ENCODE measurements at places on chromosomes 16 and 17.
A peak's percentile ranks its signal among the peaks of the same experiment; 100 is the strongest.

GRCh38 chr17:10648956-10649355, 8.2 kb downstream of the MYH3 start:
- no peak for DNase-seq

GRCh38 chr17:28524476-28525424, 18.6 kb downstream of the FOXN1 start:
- no peak for DNase-seq

DNA sequence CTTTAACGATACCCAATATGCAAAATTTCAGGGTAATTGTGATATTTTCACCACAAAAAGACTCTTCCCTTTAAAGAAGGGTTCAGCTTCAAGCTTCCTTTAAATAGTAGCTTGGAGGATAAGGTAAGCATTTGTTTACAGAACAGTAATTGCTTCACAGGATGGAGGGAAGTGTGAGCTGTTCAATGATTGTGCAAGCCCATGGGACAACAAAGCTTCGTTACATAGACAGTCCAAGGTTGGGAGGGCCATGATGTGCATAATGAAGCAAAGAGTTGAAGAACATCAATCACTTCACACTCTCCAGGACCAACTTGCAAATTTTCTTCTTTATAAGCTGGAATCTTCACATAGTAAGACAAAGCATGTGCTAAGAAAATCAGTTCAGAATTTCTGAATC, 145.0 kb upstream of the ASIC2 start:
- no peak for DNase-seq

- no peak for DNase-seq
These were observed 90.3 kb downstream of the KATNIP start for GRCh38 chr16:27640277-27640600.

- DNase-seq = no peak
These were observed 13.4 kb upstream of the NLK start for GRCh38 chr17:28029044-28029443.

DNA sequence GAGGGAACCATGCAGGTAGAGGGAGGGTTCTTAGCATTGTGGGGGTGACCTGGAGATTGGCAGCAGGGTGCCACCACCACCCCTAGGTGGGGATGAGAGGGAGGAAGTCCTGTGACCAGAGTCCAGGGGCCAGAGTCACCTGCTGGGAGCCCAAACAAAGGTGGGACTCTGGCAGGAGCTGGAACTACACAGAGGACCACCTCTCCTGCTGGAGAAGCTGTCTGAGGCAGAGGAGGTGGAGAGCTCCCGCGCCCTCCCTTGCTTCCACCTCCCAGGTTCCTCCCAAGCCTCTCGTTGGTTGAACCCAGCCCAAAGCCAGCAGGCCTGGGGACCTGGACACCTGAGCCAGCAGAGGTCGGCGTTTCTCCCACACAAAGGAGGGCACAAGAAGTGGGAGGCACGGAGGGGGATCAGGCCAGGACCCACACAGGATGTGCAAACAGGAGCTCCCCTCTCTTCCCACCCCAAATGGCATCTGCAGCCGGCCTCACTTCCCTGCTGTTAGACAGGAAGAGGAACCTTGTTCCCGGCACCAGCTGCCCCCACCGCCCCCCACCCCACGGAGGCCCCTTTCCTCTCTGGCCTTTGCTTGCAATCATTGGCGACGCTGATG, 154.6 kb downstream of the SEC14L1 start:
- DNase-seq = no peak

DNA sequence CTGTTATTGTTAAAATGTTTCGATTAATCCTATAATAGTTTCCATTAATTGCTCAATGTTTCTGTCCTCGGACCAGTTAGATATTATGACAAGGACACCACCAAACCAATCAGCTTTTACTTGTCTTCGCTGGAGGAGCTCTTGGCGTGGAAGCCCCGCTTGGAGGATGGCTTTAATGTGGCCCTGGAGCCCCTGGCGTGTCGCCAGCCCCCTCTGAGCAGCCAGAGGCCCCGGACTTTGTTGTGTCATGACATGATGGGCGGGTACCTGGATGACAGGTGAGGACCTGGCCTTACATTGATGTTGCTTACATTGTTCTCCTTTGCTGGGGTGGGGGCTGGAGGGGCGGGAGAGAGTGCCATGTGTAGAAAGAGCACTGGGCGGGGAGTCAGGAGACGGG, 3.0 kb downstream of the ENGASE start:
- no peak for DNase-seq

GRCh38 chr17:51371732-51372151, 111.4 kb downstream of the UTP18 start:
- DNase-seq = peak; percentile 90

GRCh38 chr16:84851192-84852127, 31.7 kb downstream of the CRISPLD2 start:
- no peak for DNase-seq

GRCh38 chr17:80187090-80187489, 17.3 kb downstream of the CARD14 start:
- DNase-seq = no peak

- no peak for DNase-seq
These were observed 38.9 kb upstream of the SMPD3 start for GRCh38 chr16:68487203-68487514.

DNA sequence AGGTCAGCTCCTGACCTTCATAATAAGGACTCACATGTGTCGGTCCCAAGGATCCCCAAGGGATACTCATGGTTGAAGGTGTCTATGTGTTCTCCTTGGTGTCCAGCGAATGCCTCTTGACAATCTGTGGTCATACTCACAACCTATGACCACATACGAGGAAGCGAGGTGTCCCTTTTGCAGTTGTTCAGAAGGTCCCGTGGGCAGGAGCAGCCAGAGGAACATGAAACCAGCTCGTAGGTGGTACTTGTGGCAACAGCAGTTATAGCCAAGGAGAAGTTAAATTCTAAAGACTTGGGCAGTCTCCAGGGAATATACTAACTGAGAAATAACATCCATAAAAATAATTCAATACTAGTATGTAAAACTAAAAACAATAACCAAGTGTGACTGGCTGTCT, 685.3 kb downstream of the WWOX start:
- DNase-seq = no peak

DNA sequence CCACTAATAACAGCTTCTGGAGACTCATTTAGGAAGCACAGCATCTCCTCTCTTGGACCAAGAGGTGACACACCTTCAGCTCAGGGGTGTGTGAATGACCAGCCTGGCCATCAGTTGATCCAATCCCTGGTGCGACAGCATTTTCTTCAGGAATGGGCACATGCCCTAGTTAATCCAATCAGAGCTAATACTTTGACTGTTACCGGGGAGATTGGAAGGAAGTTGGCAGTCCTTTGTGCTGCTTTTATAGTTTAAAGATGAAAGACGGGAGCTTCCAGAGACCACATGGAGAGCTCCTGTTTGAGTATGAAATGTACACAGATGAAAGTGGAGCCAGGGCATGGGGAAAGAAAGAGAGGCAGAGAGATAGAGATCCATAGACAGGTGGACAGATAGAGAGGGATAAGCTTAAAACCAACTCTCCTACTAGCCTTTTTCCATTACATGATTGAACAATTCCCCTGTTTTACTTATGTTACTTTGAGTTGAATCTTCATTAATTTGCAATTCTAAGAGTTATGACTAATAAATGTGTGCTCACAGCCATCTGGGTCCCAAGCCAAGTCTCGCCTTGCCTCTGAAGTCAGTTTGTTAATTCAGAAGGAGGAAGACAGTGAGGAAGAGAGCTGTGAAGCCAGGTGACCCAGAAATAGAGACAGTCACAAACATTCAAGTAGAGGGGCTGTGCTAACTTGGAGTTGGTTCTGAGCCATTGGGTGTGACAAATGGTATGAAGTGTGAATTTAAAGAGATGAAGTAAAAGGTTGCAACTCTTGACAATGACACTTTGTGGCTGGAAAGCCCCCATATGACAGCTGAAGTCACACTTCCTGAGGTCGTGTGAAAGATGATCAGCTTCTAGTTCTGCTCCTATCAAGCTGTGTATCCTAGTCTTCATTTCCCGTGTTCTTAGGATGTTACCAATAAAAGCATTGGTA, 120.0 kb upstream of the GOT2 start:
- DNase-seq = no peak

DNA sequence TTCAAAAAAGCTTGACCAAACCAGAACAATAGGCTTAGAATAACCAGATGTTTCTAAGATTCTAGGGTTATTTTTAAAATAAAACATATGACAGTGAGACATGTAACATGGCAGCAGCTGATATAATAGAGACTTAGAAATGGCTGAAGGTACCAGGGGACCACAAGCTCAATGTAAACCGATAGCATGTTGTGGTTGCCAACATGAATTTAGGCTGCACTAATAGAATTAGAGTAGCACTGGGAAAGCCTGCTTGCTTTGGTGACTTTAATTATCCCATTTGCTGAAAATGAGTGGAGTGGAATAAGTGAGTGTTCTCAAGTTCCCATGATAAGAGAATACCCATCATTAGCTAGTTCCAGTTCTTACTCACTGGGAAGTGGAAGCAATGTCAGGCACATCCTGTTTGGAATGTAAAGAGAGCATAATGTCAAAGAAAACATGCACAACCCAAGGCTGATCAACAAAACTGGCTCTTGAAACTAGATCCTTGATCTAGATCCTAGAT, 621.2 kb upstream of the CDH5 start:
- DNase-seq = no peak

- no peak for DNase-seq
These were observed 152.5 kb downstream of the VPS53 start for GRCh38 chr17:562174-562573.

DNA sequence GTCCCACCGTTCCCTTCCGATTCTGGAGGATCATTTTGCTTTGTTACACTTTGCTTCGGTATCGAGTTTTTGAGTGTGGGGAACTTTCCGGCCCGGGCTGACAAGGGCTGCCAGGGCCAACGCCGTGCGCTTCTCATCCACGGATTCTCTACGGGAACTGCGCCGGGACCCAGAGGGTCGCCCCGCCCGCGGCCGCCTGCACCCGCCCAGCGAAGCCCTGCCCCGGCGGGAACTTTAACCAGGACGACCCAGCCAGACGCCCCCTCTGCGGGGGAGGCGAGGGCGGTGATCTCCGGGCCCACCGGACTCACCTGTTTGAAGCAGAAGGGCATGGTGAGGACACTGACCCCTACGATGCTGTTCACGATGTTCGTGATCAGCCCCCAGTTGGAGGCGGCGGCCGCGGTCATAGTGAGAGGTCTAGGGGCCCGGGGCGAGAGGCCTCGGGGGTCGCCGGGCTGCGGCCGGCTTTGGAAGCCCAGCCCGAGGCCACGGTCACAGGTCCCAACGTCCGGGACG, 536 bp downstream of the SLC38A10 start:
- no peak for DNase-seq

DNA sequence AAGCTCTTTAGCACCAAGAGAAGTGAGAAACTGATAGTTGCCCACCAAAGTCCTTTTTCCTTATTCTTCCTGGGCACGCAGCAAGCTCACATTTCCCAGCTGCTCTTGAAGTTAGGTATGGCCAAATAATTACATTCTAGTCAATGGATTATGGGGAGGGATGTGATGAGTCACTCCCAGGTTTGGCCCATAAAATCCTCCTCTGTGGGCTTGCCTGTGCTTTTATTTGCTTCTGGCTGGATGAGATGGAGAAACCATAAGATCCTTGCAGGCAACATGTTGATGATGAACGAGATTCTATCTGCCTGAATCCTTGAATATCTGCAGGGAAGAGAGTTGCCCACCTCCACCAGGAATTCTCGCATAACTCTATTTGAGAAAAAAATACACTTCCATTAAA, 568.3 kb upstream of the SALL1 start:
- DNase-seq = no peak

DNA sequence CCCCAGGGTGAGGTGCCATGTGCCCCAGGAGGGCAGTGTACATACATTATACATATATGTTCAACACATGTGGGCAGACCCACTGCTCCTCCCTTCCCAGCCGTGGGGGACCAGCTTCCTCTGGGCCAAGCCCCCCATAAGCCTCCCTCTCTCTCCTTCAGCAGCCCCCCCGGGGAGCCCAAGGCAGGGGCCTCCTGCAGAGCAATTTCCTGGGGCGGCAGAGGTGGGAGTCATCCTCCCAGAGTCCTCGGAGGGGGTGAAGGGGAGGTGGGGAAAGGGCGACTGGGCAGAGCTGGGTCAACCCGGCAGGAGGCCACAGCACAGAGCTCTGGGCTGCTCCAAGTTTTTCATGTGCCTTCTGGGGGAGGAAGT, 235.1 kb downstream of the ZNF423 start:
- DNase-seq = no peak

GRCh38 chr17:61635913-61636432, 45.0 kb upstream of the NACA2 start:
- no peak for DNase-seq

DNA sequence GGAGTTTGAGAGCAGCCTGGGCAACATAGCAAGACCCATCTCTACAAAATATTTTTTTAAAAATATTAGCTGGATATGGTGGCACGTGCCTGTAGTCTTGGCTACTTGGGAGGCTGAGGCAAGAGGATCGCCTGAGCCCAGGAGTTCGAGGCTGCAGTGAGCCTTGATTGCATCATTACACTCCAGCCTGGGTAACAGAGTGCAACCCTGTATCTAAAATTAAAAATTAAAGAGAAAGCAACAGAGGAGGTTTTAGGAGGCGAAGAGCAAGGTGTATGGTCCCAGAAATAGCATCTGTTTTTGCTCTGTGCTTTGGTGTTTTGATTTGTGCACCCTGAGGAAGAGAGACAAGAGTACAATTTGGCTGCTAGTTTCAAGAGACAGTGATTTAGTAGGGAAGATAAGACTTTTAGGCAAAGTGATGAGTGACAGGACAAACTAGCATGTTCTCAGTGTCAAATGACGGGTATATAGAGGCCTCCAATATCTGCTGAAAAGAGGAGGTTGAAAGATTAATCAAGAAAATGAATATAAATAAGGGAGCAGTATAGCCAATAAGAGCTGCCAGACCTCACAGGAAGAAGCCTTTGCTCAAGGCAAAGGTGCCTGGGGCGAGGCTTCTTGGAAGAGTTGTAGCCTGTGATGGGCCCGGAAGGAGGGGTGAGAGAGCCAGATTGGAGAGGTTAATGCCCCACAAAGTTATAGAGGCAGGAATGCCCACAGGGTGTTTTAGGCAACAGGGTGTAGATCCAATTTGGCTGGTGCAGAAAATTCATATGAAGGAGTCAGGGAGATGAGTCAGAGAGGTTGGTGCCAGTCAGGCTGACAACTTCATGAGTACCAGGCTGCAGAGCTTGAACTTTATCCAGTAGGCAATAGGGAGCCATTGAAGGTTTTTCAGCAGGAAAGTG, 11.4 kb downstream of the HLF start:
- DNase-seq = no peak

DNA sequence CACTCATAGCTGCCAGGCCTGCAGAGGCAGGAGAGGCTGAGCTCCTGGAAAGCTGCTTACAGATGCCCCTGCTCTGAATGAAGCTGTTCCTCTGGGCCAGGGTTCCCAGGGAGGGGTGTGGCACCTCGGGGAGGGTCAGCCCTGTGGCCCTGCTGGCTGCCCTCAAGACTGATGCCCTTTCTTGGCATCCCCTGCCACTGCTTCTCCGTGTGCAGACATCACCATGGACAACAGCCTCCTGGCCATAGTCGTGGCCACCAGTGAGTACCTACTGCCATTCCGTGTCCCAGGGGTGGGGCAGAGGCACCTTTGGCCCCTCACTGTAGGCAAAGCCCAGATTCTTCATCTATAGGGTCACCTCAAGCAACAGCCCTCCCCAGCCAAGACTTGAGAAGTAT, 8.9 kb downstream of the MRPL27 start:
- DNase-seq = no peak
